T-helper 1 cell treated with Interleukin-12 subunit alpha and Interleukin-12 subunit beta and Interleukin-4 antibody, amounts not matched to agents 30 ng/mL and 1 ng/mL, for 36 hours (primary cell): ENCODE measurements at places on chromosomes 12 and 14. TPM values are rescaled to one million over a fixed set of nuclear protein-coding genes. Genes with fewer than 3 reads are reported as not detected.

EML1 gene
- total RNA-seq = 0.32 and 0.88 TPM in 2 replicates

OTOGL gene
- not detected in 2 replicates for total RNA-seq

ITGB7 gene
- total RNA-seq = 734 and 751 TPM in 2 replicates

EXOC3L4 gene
- total RNA-seq = not detected in 2 replicates

FAM186B gene
- 0.29 and 0.54 TPM in 2 replicates for total RNA-seq

CCDC197 gene
- total RNA-seq = 0.15 TPM in 1 of 2 replicates, not detected in the other

MANSC1 gene
- 0.54 and 0.98 TPM in 2 replicates for total RNA-seq

PPM1H gene
- total RNA-seq = 0.24 TPM in 1 of 2 replicates, not detected in the other

PZP gene
- total RNA-seq = not detected in 2 replicates

TMEM229B gene
- 23.3 and 25.6 TPM in 2 replicates for total RNA-seq

SIRT4 gene
- total RNA-seq = 1.6 and 3.0 TPM in 2 replicates

GPRC5A gene
- not detected in 2 replicates for total RNA-seq

BMP4 gene
- not detected in 2 replicates for total RNA-seq

MYH6 gene
- 0.56 and 1.2 TPM in 2 replicates for total RNA-seq

PLEKHG7 gene
- total RNA-seq = not detected in 2 replicates

TAS2R42 gene
- not detected in 2 replicates for total RNA-seq

SCN8A gene
- total RNA-seq = 0.41 and 0.47 TPM in 2 replicates
